ENCODE measurements at places on chromosomes 3 and 15. TPM values are rescaled to one million over a fixed set of nuclear protein-coding genes. Genes with fewer than 3 reads are reported as not detected.

DNA sequence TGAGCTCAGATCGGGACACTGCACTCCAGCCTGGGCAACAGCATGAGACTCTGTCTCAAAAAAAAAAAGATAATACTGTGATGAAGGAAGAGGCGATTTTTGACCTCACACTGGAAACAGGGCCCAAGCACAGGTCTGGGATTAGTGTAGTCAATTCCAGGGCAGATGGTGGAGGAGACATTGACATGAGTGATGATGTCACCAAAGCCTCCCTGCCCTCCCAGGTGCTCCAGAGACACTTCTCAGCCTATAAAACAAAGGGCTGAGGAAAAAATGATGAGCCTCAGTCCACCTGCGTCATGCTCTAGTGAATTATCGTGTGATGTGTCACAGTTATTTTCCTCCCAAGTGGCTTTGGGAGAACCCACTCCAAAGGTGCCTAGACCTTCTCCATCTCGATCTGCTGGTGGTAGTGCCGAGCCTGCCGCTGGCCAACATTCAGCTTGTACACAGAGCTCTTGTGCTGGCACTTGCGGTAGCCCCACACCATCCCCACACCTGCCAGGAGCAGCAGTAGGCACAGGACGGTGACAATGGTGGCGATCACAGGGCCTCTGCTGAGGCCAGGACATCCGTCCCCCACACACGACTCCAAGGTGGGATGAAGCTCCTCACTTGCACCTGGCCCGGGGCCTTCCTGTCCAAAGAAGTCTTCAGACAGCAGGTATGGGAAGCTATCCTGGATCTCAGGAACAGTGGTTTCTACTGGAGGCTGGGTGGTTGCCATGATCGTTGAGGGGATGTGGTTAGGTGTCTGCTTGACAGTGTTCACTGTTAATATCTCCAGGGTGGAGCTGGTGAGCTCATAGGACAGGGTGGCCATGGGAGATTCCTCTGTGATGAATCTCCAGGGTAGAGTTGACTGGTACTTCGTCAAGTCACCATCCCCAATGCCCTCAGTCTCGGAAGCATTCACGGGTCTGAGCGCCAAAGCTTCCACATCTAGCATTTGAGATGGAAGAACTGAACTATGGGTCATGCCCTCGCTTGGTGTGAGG is 38.8 kb downstream of the CRTAP start:
- H3K4me3 ChIP-seq, result no peak overlapping the region

CACNA1D gene
- 10.1 TPM for total RNA-seq

DNA sequence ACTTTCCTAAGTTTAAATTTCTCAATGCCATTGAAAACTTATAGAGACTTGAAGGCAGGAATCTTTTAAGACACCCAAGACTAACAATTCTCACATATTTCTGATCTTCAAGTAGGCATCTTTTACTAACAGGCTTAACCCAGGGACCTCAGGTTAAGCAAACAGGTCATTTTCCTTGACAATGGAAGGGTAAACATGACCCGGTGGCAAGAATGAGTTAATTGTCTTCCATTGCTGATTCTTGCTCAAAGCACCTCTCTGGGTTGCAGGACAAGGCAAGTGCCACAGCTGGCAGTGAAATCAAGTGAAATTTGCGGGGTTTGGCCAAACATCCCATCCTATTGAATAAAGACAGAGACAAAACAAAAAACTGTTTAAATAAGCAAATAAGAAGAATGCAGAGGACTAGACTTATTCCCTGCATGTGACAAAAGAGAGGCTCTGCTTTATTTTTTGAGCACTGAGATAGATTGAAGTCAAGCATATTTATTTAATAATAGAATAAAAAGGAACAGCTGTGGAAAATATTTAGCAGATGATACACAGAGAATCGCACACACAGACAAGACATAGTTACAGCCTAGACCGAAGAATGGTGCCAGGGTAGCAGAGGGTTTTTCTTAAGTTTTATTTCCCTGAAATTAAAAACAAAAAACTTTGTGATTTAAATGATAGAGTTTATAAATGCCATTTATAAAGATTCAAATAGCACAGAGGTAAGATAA is 56.0 kb upstream of the MITF start:
- no peaks in the 10 kb centered on the region for H3K27me3 ChIP-seq
- H3K4me1 ChIP-seq, result no peaks in the 10 kb centered on the region
- H3K4me3 ChIP-seq, result no peak overlapping the region
- DNase-seq, result no peak

SST gene
- total RNA-seq, result not detected

- DNase-seq, result no peak
- H3K27ac ChIP-seq, result no peak overlapping the region
- H3K36me3 ChIP-seq, result no peaks in the 10 kb centered on the region
- peaks cover 8% of the 10 kb centered on the region for H3K4me1 ChIP-seq
These were observed 123.9 kb upstream of the MEF2A start for GRCh38 chr15:99441871-99442251.

MYL3 gene
- total RNA-seq, result not detected

GRCh38 chr3:142916605-142917004 is 27.7 kb upstream of the PCOLCE2 start:
- H3K27ac ChIP-seq, result no peak overlapping the region
- no peak for DNase-seq
- no peak overlapping the region for H3K4me3 ChIP-seq
- H3K4me1 ChIP-seq, result no peaks in the 10 kb centered on the region
- no peaks in the 10 kb centered on the region for H3K36me3 ChIP-seq

GRCh38 chr3:36697229-36698001 is 66.9 kb downstream of the DCLK3 start:
- no peak for DNase-seq
- no peaks in the 10 kb centered on the region for H3K36me3 ChIP-seq
- no peak overlapping the region for H3K4me3 ChIP-seq
- no peaks in the 10 kb centered on the region for H3K27me3 ChIP-seq
- no peaks in the 10 kb centered on the region for H3K4me1 ChIP-seq

DNA sequence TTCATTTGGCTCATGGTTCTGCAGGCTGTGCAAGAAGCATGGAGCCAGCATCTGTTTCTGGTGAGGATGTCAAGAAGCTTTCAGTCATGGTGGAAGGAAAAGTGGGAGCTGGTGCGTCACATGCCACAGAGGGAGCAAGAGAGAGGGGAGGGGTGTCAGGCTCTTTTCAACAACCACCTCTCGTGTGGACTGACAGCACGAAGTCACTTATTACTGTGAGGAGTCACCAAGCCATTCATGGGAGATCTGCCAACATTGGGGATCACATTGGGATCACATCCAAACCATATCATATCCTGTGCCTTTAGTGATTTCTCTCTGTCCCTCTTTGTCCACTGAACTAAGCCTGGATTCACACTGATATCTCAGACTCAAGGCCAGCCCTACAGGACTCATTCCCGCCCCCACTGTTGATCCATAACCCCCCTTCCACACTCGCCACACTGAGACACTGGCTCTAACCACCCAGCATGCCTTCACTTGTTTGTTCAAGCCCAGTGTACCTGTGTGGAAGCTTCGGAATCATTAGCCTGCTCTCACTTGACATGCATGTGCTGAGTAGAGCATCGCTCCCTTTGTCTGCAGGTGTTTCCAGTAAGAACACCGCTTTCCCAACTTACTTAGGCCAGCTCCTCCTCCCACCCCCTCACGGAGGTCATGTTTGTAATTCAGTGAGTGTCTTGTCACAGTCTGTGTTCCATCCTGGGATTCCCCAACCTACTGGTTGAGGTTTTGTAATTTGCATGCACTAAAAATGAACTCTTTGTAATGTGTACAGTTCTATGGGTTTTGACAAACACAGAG is 132.2 kb downstream of the KLF13 start:
- no peak for DNase-seq
- H3K4me1 ChIP-seq, result peaks cover 5% of the 10 kb centered on the region
- H3K36me3 ChIP-seq, result no peaks in the 10 kb centered on the region
- H3K4me3 ChIP-seq, result no peak overlapping the region
- no peak overlapping the region for H3K27ac ChIP-seq
- H3K27me3 ChIP-seq, result no peaks in the 10 kb centered on the region

- no peak for DNase-seq
- no peaks in the 10 kb centered on the region for H3K27me3 ChIP-seq
- peaks cover 38% of the 10 kb centered on the region for H3K4me1 ChIP-seq
- H3K4me3 ChIP-seq, result peak overlapping the region; percentile 65
- H3K27ac ChIP-seq, result peak overlapping the region; percentile 12
- no peaks in the 10 kb centered on the region for H3K36me3 ChIP-seq
These were observed 81.3 kb upstream of the ZBED2 start for GRCh38 chr3:111676211-111677006.

LRRC15 gene
- not detected for total RNA-seq

DNA sequence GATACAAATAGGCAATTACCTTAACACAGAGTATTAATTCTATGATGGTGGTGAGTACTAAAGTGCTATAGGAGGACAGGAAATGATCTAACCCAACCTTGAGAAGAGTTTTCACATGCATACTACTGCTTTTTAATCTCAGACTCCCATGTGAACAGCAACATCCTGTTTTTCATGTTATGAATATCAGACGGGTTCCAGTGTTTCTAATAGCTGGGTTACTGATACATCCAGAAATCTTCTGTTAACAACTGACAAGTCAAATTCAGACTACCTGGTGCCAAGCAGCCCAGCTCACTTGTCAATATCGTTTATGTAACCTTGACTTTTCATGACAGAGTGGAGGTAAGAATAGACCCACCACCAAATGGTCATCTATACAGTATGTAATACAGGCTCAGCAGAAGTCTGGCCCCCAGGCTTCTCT is 220.2 kb upstream of the COL8A1 start:
- no peaks in the 10 kb centered on the region for H3K4me1 ChIP-seq
- H3K36me3 ChIP-seq, result no peaks in the 10 kb centered on the region
- no peak overlapping the region for H3K27ac ChIP-seq
- DNase-seq, result no peak
- H3K27me3 ChIP-seq, result no peaks in the 10 kb centered on the region
- no peak overlapping the region for H3K4me3 ChIP-seq

KBTBD12 gene
- not detected for total RNA-seq

DNA sequence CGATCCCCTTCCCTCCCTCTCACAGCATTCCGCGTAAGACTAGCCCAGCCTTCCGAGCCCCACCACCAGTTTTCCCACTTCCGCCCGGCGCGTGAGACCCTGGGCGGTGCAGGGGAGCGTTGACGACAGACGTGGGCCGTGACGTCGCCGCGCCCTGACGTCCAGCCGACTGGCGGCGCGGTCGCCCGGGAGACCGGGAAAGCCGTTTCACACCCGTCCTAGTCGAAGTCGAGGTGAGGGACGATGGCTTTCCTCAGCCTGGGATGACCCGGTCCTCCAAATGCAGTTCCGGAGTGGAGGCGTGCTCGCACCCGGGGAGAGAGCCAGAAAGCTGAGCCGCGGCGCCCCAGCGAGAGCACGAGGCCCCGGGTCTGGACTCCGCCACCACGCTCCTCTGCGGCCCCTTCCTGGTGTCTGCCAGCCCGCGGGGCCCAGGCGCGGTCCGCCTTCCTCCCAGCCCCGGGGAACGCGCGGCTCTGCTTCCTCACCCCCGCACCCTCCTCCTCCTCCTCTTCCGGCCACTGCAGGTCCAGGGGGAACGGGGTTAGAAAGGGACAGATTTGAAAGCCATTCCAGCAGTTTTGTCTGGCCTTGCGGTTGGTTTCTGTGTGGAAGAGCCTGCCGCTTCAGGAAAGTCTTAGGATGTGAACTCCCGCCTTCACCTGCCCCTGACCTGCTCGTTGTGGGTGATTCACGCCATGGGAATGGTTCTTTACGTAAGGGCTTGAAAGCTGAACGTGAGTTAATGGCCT is at the start of gene LEKR1:
LEKR1 (plus strand) TSS at position 210 of the 752 bp plus-strand sequence. CDS start 2,977 bp downstream, outside the sequence.
- no peaks in the 10 kb centered on the region for H3K36me3 ChIP-seq
- peaks cover 9% of the 10 kb centered on the region for H3K4me1 ChIP-seq
- DNase-seq, result peak; percentile 63
- peak within 1 kb of the TSS; percentile 77 for H3K4me3 ChIP-seq
- H3K27me3 ChIP-seq, result no peaks in the 10 kb centered on the region
- H3K27ac ChIP-seq, result peak within 1 kb of the TSS; percentile 89

- H3K4me3 ChIP-seq, result no peak overlapping the region
- no peak overlapping the region for H3K27ac ChIP-seq
- no peaks in the 10 kb centered on the region for H3K36me3 ChIP-seq
- DNase-seq, result no peak
- no peaks in the 10 kb centered on the region for H3K27me3 ChIP-seq
- H3K4me1 ChIP-seq, result no peaks in the 10 kb centered on the region
These were observed 85.2 kb downstream of the FAM174B start for GRCh38 chr15:92570391-92570790.

- H3K4me1 ChIP-seq, result peaks cover 2% of the 10 kb centered on the region
- no peaks in the 10 kb centered on the region for H3K36me3 ChIP-seq
- DNase-seq, result no peak
- H3K27me3 ChIP-seq, result no peaks in the 10 kb centered on the region
- H3K27ac ChIP-seq, result no peak overlapping the region
These were observed 334.9 kb downstream of the PTPRG start for GRCh38 chr3:61896251-61896650.

DNA sequence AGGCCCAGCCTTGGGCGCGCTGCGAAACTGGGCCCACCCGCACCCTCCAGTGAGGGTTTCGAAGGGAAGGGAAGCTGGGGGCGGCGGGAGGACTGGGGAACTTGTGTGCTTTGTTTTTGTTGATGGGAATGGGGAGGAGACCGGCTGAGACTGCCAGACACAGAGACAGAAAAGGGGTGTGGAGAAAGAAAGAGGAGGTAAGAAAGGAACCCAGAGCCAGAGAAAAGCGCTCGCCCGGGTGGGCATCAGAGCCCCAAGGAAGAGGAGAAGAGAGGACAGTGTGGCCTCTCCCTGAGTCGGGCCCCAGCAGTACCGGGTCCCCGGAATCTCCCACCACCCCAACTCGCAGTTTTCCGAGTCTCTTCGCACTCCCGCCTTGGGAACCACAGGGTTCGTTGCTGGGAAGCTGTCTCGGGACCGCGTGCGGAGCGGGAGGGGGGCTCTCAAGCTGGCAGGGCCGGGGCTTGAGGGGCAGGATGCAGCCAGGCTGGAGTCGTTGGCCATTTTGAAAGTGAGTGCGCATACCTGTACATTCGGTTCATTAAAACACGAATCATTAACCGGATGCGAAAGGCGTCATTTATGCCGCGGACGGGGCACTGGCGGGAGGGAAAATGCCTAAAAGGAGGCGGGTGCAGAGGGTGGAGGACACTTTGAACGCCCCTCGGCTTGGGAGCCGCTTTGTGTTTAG is 3.1 kb downstream of the SKOR1 start:
- H3K4me3 ChIP-seq, result no peak overlapping the region
- no peaks in the 10 kb centered on the region for H3K36me3 ChIP-seq
- peaks cover 44% of the 10 kb centered on the region for H3K4me1 ChIP-seq
- no peak overlapping the region for H3K27ac ChIP-seq
- no peak for DNase-seq
- peaks cover 68% of the 10 kb centered on the region for H3K27me3 ChIP-seq

SERINC4 gene
- total RNA-seq, result not detected

FGF12 gene
- not detected for total RNA-seq

GRCh38 chr3:160159341-160159740 is 65.9 kb upstream of the C3orf80 start:
- no peaks in the 10 kb centered on the region for H3K27me3 ChIP-seq
- no peak overlapping the region for H3K4me3 ChIP-seq
- no peak overlapping the region for H3K27ac ChIP-seq

GRIP2 gene
- not detected for total RNA-seq

Data from natural killer cell (primary cell).